ENCODE measurements at places on chromosomes 7 and 10.

DNA sequence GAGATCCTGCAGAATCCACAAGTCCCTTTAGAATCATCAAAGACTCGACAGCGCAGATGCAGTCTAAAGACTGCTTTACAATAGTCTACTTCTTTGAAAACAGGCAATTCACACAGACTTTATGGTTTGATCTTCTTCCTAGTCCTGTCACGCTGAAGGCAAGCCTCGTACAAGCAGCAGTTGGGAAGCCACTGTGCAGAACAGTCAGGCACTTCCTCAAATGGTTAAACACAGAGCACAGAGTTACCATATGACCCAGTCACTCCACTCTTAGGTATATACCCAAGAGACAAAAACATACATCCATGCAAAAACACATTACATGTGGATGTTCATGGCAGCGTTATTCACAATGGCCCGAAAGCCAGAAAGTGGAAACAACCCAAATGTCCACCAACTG is 41.4 kb downstream of the LRRC20 start:
- no peak for DNase-seq

- no peak for DNase-seq
Observed at GRCh38 chr10:88994019-88994418, 3.4 kb downstream of the FAS start.

- DNase-seq = peak; percentile 26
Observed at GRCh38 chr10:26860102-26860442, 686 bp downstream of the ABI1 start.

GRCh38 chr10:67666416-67667034 is 29.5 kb downstream of the CTNNA3 start:
- no peak for DNase-seq

DNA sequence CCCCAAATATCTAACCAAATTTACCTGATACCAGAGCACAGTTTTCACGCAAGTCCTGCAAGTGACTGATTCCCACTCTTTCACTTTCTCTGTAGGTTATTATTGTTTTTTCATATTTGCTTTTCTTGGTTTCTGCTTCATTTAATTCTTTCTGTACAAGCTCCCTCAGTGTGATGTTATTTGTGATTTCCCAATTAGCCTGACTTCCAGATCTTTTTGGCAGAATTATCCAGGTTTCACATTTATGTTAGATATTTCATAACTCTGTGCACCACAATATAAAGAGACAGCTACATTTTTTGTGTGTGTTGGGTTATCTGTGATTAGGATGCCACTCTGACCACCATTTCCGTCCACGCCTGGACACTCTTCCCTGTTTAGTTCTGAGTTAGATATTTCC is 381.5 kb upstream of the CNTNAP2 start:
- no peak for DNase-seq

DNA sequence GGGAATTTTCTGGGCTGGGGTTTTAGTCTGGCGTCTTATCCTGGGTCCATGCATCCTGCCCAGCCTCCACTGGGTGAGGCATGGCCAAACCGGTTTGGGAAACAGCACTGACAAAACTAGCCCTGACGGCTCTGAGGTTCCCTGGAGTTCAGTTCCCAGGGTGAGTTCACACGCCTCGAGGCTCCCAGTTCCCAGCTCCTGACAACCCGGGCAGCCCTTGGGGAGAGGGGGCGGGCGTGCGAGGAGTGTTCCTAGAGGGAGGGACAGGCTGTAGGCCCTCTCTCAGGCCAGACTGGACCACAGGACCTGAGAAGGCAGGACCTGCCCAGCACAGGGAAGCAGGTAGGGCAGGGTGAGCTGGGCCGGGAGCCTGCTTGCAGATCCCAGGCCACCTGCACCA is 82.3 kb upstream of the PPIF start:
- no peak for DNase-seq

- no peak for DNase-seq
Observed at GRCh38 chr10:96414303-96414702, 55.5 kb upstream of the OPALIN start.

DNA sequence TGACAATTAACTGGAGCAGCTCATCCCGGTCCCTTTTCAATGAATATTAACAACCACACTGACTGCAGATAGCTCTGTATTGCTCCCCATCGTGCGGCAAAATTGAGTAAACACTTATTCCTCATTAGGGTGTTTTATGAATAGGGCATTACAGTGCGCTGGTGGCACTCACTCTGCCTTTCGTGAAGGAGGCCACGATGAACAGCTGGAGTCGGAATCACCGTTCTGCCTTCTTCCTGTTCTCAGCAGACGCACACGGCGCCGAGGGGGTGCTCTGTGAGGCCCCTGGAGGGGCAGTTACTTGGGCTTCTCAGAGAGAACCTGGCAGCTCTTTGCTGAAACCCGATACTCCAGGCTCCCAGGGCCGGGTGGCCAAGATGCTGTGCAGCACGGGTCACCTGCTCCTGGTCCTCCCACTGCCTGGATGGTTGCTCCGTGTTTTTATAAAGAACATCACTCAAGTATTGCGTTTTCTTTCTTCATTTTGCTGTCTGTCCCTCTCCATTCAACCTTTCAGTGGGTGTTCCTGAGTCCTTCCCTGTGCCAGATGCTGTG is 241.9 kb downstream of the GLRX3 start:
- DNase-seq = no peak

- no peak for DNase-seq
Observed at GRCh38 chr10:7397049-7398035, 13.5 kb downstream of the SFMBT2 start.

GRCh38 chr7:135759532-135759931 is 10.9 kb upstream of the FAM180A start:
- no peak for DNase-seq

- no peak for DNase-seq
Observed at GRCh38 chr7:106767498-106768323, 97.4 kb upstream of the PIK3CG start.

DNA sequence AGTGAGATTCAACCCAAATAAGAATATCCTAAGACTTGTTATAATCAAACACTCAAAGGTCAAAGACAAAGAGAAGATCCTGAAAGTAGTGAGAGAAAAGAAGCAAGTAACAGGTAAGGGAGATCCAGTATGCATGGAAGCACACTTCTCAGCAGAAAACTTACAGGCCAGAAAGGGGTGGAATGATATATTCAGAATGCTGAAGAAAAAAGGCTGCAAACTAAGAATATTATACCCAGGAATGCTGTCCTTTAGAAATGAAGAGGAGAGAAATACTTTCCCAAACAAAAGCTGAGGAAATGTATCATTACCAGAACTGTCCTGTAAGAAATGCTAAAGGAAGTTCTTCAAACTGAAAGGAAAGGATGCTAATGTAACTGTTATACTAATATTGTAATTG is 12.6 kb upstream of the ZNF746 start:
- no peak for DNase-seq

DNA sequence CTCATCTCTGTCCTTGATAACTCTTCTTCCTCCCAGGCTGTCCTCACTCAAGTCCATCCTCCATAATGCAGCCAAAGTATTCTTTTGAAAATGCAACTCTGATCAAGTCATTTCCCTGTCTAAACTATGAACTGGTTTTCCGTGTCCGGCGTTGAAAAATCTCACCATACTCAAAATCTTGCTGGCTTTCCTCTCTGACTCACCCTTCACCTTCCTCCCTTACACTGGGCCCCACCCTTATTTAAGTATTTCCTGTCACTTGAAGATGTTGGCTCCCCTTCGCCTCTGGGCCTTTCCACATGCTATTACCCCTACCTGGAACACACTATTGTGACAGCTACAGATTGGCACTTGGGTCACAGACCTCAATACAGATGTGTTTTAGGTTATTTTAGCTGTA is 515.6 kb downstream of the INHBA start:
- no peak for DNase-seq

DNA sequence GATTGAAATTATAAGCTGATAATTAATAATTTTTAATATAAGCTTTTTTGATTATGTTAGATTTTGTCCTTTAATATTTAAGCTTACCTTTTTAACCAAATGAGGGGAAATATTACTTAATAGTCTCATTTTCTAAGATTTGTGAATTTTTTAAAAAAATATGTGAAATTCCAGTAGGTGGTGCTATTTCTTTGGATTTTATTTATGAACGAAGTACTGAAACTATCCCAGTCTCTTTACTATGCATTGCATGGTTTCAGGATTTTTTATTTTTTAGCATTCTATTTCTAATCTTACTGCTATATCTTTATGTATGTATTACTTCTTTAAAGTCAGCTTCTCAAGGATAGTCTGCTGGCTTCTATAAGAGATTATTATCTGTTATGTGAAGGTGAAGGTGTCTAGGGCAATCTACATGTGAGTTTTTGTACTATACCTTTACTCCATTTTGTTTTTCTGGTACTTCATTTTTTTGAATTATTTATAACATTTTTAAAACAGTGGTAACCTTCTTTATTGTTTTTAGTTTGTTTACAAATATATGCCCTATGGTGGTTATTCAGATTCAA is 78.3 kb downstream of the ATRNL1 start:
- DNase-seq = no peak

- no peak for DNase-seq
Observed at GRCh38 chr10:68096913-68097516, 12.3 kb upstream of the MYPN start.

DNA sequence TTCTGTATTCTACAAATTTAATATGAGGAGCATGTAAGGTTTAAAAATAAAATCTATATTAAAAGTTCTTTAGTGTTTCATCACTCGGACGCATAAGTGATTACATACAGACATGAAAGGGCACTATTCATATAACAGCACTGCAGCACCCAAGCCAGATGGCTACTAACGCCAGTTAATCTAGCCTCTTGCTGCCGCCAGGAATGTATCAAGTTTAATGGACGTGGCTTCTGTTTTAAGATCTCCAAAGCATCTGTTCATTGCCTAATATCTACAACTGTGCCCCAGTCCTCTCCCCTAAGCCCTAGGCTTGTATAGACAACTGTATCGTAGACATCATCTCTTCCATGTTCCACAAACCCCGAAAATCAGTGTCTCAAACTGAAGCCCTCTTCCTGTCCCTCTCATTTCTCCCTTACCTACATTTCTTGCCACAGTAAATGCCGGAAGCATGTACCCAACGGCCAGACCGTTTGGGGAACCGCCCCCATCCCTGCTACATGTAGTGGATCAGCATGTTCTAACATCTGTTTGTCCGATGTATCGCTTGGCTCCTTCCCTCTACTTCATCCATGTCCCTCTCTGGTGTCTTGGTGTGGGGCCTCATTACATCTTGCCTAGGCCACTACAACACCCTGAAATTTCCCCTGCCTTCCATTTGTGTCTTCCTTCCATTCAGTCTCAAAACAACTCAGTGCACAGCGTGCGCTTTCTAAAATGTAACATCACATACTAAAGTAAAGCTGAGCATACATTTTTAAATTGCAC is 147.5 kb upstream of the RSU1 start:
- no peak for DNase-seq

DNA sequence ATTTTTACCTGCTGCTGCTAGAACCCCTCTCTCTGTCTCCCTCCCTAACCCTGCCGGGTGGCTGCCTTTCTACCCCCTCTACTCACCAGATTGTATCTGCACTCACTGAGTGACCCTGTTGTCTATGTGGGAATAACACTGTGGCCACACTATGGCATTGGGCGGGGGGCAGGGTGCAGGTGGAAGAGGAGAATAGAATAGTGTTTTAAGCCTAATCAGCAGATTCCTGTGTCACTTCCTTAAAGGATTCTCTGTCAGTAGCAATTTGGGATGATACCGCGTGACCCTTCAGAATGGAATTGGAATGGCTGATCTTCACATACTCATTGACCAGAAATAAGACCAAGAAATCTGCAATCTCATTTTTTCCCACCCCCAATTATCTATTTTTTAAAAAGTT is 67.1 kb upstream of the ANKRD1 start:
- no peak for DNase-seq

DNA sequence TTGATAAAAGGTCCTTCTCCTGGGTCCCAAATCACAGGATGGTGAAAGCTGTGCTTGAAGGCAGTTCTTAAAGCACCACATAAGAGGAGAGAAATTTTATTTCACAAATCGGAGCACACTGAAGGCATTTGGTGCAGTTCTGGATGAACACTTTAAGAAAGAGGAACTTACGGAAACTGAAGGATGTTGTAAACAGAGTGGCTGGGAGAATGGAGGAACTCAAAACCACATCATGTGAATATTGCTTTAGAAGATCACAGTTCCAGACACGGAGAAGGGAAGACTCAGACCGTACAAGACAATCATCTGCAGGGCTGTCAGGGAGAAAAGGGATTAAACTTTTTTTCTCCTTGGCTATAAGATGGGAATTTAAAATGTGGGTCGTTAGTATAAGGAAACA is 9.0 kb upstream of the GPR141 start:
- DNase-seq = no peak

DNA sequence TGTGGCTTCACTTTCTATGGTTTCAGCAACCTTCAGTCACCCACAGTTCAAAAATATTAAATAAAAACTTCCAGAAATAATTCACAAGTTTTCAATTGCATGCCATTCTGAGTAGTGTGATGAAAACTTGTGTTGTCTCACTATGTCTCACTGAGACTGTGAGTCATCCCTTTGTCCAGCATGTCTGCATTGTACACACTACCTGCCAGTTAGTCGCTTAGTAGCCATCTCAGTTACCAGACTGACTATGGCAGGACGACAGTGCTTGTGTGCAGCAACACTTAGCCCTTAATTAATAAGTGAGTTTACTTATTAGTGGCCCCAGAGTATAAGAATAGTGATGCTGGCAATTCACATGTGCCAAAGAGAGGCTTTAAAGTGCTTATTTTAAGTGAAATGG is 22.5 kb downstream of the CCDC186 start:
- DNase-seq = no peak

GRCh38 chr10:62083412-62084267 is 182.1 kb downstream of the ARID5B start:
- DNase-seq = no peak

GRCh38 chr10:80289451-80290287 is at the start of gene MAT1A:
TSS of gene MAT1A (minus strand) at chr10:80289658. CDS start at chr10:80289423, 235 bp downstream.
- no peak for DNase-seq

GRCh38 chr10:132360766-132361447 is 28.9 kb downstream of the LRRC27 start:
- peak; percentile 34 for DNase-seq

- DNase-seq = no peak
Observed at GRCh38 chr10:4944841-4945240, 18.4 kb upstream of the AKR1C1 start.

DNA sequence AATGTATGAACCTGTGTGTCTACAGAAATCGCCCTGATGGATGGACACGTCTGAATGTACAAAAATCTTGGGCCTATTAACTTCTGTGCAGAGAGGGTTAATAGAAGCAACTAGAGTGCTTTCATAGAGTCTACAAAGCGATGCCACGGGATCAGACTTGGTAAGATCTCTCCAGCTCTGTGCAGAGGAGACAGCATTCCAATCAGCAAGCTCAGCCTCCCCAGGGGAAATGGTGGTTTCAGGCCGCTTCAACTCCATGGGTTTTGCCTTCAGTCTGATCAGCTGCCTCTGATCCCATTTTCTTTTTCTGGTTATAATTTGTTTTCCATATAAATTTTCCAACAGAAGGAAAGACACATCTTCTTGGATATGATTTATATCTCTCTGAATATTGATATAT is 35.1 kb upstream of the COBL start:
- DNase-seq = no peak

- no peak for DNase-seq
Observed at GRCh38 chr10:30510184-30510931, 76.4 kb downstream of the MAP3K8 start.
